ENCODE measurements at places on chromosomes 16 and 17.

GRCh38 chr17:55237268-55237667 is 27.5 kb upstream of the HLF start:
- H3K36me3 ChIP-seq = no peaks in the 10 kb centered on the region
- H3K4me3 ChIP-seq = peak overlapping the region; percentile 73
- peaks cover 2% of the 10 kb centered on the region for H3K4me1 ChIP-seq
- peaks cover 2% of the 10 kb centered on the region for H3K27me3 ChIP-seq
- no peak overlapping the region for H3K27ac ChIP-seq

DNA sequence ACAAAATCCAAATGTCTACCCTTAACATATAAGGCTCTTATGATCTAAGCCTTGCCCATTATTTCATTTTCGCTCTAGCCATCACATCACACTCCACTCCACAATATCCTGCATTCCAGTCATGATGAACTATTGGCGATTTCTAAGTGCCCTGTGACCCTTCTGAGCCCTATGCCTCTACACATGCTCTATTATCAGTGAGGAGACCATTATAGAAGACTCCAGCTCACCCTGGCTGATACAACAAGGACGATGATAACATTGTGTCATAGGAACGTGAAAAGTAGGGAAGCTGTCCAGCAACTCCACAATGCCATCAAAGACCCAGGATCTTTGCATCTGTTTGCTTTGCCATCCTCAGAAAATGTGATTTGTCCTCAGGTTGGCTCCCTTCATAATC is 29.6 kb upstream of the GNAO1 start:
- H3K36me3 ChIP-seq = no peaks in the 10 kb centered on the region
- H3K27me3 ChIP-seq = no peaks in the 10 kb centered on the region
- H3K4me1 ChIP-seq = no peaks in the 10 kb centered on the region
- no peak for DNase-seq
- H3K27ac ChIP-seq = no peak overlapping the region

DNA sequence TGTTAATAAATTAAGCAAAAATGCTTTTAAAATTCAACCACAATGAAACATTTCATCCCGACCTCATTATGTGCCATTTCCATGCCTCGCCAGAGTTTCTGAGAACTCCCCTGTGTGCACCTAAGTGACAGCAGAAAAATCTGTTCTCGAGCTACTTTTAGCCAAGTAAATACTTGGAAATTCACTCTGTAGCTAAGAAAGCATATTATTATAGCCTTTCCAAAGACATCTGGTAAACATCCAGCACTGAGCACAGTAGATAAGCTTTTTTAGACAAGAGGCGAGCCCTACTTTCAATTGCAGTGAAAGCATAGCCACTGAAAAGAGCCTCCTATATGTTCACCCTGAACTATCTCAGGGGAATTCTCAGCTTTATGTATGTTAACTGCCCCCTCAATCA is 242.8 kb upstream of the PSMD7 start:
- peaks cover 3% of the 10 kb centered on the region for H3K4me1 ChIP-seq
- H3K27me3 ChIP-seq = no peaks in the 10 kb centered on the region
- H3K36me3 ChIP-seq = peaks cover 19% of the 10 kb centered on the region
- H3K4me3 ChIP-seq = no peak overlapping the region

DNA sequence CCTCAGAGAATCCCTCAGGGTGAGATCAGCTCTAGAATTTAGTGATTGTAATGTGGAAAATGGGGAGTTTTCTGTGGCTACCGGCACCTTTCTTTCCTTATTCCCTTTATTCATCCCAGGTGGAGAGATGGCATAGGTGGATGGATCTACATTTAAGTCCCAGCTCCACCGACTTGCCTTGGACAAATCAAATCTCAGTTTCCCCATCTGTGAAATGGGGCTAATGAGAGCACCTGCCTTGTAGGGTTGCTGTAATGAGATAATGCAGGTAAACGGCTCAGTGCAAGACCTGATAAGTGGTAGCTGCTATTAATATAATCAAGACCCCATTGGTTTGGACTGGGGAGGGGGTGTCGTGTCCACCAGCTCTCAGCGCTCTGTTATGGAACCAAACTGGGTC is 40.5 kb downstream of the OTOA start:
- no peaks in the 10 kb centered on the region for H3K36me3 ChIP-seq
- no peak overlapping the region for H3K27ac ChIP-seq
- no peak overlapping the region for H3K4me3 ChIP-seq
- no peaks in the 10 kb centered on the region for H3K4me1 ChIP-seq

DNA sequence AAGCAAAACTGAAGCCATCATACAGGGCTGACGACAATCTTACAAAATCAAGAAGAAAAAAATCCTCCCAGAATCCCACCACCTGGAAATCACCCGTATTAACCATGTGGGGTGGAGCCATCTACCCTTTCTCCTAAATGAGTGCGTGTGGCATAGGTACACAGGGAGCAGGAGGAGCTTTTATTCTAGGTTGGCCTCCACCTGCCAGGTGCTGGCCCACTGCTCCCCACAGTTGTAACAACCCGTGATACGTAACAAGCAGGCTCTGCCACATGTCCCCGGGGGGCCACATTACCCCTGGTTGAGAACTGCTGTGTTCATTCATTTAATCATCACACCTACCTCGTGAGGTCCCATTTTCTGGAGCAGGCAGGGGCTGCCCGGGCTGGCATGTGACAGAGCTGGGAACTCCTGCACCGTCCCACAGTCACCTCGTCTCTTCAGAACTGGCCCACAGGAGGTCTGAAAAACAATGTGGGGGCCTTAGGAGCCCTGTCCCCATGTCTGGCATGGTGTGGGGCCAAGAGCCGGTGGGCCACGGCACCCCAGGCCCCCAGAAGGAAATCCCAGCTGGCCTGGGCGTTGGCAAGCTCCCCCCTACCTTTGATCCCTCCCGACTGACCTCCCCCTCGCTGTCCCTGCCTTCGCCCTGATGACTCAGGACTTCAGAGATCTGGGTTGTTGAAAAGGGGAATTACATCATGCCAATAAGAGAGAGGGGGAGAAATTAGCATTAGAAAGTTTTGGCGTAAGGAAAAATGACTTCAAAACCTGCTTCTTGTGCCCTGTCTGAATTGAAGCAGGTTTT is 12.9 kb downstream of the CMIP start:
- DNase-seq = no peak
- peak overlapping the region; percentile 10 for H3K4me3 ChIP-seq
- no peak overlapping the region for H3K27ac ChIP-seq
- peaks cover 9% of the 10 kb centered on the region for H3K27me3 ChIP-seq

DNA sequence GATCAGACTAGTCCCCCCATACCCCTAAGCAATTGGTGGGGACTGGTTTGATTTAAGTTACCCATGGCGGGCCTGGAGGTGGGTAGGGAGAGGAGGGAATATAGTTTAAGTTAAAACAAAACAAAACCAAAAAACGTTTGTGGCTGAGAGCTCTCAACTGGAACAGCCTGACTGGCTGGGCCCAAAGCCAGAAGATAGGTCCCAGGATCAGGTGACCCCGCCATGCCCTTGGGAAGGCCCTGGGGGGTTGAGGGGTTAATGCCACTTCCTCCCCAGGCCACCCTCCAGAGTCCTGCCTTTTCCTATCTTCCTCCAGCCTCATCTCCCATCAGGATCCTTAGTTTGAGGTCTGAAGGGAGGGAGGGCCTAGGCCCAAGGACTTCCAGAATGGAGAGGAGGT is 82.3 kb upstream of the LHX1 start:
- H3K4me3 ChIP-seq = no peak overlapping the region
- DNase-seq = no peak
- no peaks in the 10 kb centered on the region for H3K36me3 ChIP-seq
- H3K4me1 ChIP-seq = peaks cover 7% of the 10 kb centered on the region
- H3K27ac ChIP-seq = no peak overlapping the region

GRCh38 chr17:2853283-2854142 is 57.3 kb downstream of the RAP1GAP2 start:
- peaks cover 8% of the 10 kb centered on the region for H3K27me3 ChIP-seq
- H3K4me1 ChIP-seq = peaks cover 33% of the 10 kb centered on the region
- no peak overlapping the region for H3K27ac ChIP-seq

DNA sequence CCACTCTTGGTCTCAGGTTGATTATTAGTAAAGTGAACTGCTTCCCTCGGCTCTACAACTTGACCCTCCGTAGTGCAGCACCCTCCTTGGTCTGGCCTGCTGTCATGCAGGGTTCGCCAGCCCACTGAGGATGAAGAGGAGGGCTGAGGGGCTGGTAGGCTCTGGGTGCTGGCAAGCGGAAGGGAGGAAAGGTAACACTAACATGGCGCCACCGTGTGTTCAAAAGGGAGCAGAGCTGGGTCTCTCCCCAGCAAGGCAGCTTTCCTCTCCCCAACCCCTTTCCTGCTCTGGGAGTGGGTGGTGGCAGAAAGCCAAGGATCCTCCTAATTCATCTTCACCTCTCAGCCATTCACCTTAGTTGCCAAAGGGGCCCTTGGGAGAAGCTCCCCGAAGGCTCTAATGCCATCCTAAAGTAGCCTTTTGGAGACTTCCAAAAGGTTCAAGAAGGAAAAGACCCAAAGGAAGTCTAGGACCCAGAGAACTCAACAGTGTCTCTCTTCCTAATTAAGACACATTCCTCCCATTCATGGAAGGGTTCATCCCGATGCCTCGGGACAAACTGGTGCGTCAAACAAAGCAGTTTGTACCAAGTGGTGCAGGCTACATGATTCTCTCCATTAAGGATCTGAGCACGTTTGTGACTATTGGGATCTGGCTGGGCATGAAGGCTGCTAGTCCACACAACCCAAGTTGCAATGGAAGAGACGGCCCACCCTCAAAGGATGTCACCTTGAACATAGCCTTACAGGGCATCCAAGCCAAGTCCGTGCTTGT is 90.8 kb upstream of the TOB1 start:
- peak; percentile 77 for DNase-seq
- H3K4me1 ChIP-seq = peaks cover 39% of the 10 kb centered on the region
- peak overlapping the region; percentile 55 for H3K27ac ChIP-seq
- H3K4me3 ChIP-seq = peak overlapping the region; percentile 46

- H3K36me3 ChIP-seq = no peaks in the 10 kb centered on the region
- H3K4me1 ChIP-seq = no peaks in the 10 kb centered on the region
- no peak overlapping the region for H3K27ac ChIP-seq
Observed at GRCh38 chr17:48973806-48974205, 5.4 kb upstream of the GIP start.

DNA sequence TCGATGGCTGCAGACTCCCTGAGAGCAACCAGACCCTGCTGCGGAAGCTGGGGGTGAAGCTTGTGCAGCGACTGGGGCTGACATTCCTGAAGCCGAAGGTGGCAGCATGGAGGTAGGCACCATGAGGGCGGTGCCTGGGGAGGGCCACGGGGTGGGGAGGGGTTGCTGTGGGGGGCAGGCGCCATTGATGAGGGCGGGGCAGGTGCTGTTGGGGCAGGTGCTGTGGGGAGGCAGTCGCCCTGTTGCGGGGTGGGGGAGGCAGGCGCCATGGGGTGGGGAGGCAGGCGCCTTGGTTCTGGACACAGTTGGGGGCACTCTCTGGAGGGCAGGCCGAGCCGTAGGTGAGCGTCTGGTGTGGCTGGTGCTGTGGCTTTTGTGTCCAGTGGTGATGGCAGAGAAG is 38.9 kb downstream of the ZNF750 start:
- peaks cover 20% of the 10 kb centered on the region for H3K36me3 ChIP-seq
- no peak overlapping the region for H3K27ac ChIP-seq
- H3K27me3 ChIP-seq = peaks cover 8% of the 10 kb centered on the region
- no peak overlapping the region for H3K4me3 ChIP-seq
- no peak for DNase-seq

GRCh38 chr17:82103553-82104451 is 5.8 kb upstream of the FASN start:
- DNase-seq = no peak
- H3K27me3 ChIP-seq = peaks cover 11% of the 10 kb centered on the region
- peaks cover 15% of the 10 kb centered on the region for H3K4me1 ChIP-seq
- H3K4me3 ChIP-seq = no peak overlapping the region
- no peaks in the 10 kb centered on the region for H3K36me3 ChIP-seq
- H3K27ac ChIP-seq = no peak overlapping the region

GRCh38 chr17:50076591-50077235 is 18.4 kb upstream of the PDK2 start:
- peaks cover 23% of the 10 kb centered on the region for H3K27me3 ChIP-seq
- no peaks in the 10 kb centered on the region for H3K36me3 ChIP-seq
- peak overlapping the region; percentile 57 for H3K4me3 ChIP-seq
- H3K27ac ChIP-seq = peak overlapping the region; percentile 73
- peaks cover 26% of the 10 kb centered on the region for H3K4me1 ChIP-seq
- peak; percentile 74 for DNase-seq

DNA sequence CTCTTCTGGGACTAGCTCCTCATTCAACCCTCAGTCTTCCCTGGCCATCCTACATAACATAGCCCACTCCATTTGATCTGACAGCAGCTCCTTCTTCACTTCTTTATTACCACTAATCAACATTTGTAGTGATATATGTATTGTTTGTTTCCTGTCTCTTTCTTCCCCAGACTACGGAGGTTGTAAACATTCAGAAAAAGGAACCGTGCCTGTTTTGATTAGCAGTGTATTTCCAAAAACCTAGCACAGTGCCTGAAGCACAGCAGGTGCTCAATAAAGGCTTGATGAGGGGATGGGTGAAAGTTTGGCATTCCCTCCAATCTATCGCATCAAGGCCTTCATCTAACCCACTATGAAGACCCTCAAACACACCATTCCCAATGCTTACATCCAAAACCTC is 150.8 kb downstream of the XYLT1 start:
- no peak overlapping the region for H3K27ac ChIP-seq
- no peaks in the 10 kb centered on the region for H3K36me3 ChIP-seq
- H3K27me3 ChIP-seq = peaks cover 4% of the 10 kb centered on the region

GRCh38 chr16:11780991-11781680 is 15.9 kb downstream of the ZC3H7A start:
- H3K4me3 ChIP-seq = peak overlapping the region; percentile 74
- no peaks in the 10 kb centered on the region for H3K36me3 ChIP-seq
- H3K27ac ChIP-seq = peak overlapping the region; percentile 96
- peaks cover 4% of the 10 kb centered on the region for H3K27me3 ChIP-seq
- peaks cover 32% of the 10 kb centered on the region for H3K4me1 ChIP-seq
- no peak for DNase-seq

GRCh38 chr17:81132197-81132540 is 33.1 kb upstream of the PVALEF start:
- DNase-seq = no peak
- peaks cover 1% of the 10 kb centered on the region for H3K27me3 ChIP-seq
- no peak overlapping the region for H3K27ac ChIP-seq
- no peaks in the 10 kb centered on the region for H3K36me3 ChIP-seq
- peaks cover 4% of the 10 kb centered on the region for H3K4me1 ChIP-seq

DNA sequence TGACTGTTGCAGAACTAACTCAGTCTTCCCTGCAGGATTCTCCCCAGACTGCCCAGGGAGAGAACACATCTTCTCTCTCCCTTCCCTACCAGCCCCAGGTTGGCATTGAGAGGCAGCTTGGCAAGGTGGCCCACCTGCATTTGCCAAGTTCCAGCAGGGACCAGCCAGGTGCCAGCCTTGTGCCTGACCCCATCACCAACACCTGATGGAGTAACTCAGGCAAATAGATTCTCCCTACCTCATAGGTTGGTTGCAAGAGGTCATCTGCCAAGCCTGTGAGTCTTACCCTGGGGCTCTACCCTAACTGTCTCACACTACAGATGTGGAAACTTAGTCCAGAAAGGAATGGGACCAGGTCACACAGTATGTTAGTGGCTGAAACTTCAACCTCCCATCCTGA is 20.4 kb downstream of the BEAN1 start:
- H3K27ac ChIP-seq = no peak overlapping the region
- H3K4me3 ChIP-seq = no peak overlapping the region

DNA sequence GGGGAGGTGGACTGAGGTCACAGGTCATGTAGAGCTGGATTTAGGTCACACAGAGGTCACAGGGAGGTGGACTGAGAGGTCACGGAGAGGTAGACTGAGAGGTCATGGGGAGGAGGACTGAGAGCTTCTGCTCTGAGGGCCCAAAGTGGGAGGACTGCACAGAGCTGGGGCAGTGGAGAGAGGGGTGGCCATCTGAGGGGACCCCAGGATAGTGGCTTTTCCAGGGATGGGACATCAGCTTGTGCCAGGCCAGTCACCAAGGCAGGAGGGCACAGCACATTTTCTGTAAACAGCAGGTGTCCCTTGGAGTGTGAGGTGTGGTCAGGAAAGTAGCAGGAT is 26.1 kb upstream of the JPT2 start:
- H3K27ac ChIP-seq = no peak overlapping the region
- peaks cover 12% of the 10 kb centered on the region for H3K36me3 ChIP-seq
- H3K4me1 ChIP-seq = no peaks in the 10 kb centered on the region
- DNase-seq = no peak
- H3K27me3 ChIP-seq = peaks cover 11% of the 10 kb centered on the region
- H3K4me3 ChIP-seq = peak overlapping the region; percentile 18
